AG09309 (cell line): ENCODE measurements at places on chromosomes 7 and 10.

DNA sequence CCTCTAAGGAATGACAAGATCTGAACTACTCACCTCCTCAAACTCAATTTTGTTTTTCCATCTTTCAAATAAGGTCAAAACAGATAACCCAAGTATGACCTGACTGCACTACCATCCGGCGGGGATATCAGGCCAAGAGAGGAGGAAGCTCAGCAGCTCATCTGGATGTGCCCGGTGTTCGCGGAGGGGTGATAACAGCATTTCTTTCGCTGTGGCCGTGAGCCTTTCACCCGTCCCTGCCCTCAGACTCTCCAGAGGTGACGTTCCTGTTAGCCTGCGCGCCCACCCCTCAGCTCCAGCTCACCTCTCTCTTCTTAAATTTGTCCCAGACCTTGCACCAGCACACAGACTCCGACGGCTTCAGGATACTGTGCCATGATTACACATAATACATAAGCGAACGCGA is 526 bp downstream of the ZNF248 start:
- DNase-seq, result no peak

DNA sequence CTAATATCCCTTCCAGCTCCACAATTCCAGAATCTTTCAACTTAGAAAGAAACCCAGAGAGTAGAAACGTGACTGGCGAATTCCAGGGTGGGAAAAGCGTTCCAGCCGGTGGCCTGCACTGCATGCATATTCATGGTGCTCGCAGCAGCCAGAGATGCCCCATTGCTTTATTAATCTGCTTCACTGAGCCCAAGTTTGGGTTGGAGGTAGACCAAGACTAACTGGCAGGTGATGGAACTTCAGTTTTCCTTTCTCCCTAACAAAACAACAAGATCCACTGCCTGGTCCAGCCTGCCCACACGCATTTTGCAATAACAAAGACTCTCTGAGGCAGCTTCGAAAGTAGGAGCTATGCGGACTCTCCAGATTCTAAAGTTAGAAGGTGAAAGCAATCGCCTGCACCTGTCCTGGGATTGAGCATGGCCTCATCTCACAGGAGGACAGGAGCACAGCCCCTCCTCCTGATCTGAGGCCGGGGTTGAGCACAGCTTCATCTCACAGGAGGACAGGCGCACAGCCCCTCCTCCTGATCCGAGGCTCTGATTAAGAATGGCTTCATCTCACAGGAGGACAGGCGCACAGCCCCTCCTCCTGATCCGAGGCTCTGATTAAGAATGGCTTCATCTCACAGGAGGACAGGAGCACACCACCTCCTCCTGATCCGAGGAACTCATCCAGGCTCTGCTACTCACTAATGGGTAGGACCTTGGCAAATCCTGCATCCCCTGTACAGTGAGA is 127.8 kb upstream of the LANCL2 start:
- DNase-seq, result no peak

DNA sequence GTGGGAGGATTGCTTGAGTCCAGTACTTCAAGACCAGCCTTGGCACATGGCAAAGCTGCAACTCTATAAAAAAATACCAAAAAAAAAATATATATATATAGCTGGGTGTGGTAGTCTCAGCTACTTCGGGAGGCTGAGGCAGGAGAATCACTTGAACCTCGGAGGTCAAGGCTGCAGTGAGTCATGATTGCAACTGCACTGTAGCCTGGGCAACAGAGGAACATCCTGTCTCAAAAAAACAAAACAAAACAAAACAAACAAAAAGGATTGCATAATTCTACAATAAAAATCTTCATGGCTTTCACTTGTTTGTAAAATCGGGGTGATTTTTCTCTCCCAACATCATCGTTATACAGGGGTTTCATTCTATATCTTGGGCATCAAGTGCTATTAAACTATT is 35.1 kb downstream of the GUSB start:
- DNase-seq, result no peak

DNA sequence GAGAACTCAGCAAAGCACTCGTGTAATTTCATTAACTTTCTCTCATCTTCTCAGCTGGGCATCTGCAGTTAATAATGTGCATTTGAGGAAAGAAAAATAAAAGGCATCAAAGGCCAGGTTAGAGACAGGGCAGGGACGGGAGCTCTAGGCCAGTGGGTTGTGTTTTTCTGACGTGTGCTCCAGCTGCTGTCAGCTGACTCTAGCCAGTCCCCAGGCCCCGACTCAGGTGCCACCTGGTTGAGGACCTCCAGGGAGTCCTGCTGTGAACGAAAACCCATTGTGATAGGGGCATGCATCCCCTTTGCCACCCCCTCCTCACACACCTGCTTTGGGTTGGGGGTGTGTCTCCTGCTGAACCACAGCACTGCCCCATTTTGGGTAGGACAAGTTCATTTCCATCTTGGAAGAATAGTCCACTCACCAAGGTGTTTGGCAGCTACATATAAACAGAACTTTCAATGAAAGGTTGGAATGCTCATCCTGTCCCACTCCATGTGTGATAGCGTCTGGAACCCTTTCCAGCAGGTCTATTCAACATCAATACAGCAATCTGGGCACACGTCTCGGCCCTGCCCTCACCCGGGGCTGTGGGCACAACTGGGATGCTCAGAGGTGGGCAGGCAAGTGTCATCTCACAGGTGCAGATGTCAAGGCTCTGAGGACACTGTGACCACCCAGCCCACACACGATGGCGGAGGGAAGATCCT is 146.1 kb upstream of the FAM20C start:
- no peak for DNase-seq

- DNase-seq, result no peak
These were observed 7.9 kb upstream of the SLK start for GRCh38 chr10:103958996-103959395.

DNA sequence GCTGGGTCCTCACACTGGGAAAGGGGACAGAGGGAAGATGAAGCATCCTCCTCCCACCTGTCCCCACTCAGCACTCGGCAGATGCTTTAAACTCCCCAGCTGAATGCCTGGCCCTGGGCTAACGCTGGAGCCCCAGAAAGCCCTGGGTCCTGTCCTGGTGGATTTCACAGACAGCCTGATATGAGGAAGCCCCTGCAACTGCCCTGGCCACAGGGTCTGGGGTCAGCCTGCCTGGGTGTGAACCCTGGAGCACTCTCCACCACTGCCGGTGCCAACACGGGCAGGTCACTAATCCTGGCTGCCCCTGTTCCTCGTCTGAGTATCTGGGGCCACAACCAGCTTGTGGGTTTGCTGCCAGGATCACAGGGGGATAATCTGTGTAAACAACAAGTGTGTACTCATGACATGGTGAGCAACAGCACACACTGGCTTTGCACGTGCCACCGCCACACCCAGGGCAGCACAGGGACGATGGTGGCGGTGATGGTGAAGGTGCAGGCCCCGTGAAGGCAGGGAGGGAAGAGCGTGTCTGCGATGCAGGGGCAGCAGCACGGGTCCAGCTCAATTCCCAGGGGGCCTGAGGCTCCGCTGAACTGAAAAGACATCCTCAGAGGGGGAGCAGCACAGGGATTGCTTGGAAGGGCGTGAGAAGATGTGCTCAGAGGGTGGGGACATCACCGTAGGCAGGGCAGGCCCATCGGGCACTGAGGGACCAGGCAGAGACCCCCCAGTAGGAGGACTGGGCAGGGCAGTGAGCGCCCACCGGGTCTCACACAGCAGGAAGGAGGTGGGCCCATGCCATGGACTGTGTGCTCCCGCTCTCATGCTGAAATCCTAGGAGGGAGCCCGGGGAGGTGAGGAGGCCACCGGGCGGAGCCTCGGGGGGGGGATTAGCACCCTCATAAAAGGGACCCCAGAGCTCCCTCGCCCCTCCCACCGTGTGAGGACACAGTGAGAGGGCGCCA is 238.7 kb downstream of the MAD1L1 start:
- no peak for DNase-seq

DNA sequence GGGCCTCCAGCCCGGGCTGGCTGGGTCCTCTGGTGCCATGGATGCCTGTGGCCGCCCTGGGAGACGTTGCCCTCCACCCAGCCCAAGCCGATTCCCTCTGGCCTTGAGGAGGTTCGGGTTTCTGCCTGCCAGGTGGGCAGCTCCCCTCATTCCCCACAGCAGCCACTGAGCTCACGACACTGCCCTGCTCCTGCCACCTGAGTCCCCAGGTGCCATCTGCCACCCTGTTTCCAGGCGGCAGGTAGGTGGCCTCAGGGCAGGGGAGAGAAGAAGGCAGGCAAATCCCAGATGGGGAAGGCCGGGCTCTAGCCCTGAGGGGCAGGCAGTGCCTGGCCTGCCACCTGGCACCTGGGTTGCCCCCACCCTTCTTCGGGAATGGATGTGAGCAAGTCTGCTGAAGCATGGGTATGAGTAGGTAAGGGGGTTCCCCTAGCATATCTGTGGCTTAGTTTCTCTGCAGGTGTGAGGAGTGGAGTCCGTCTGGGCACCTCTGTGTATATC is 92.2 kb upstream of the PPIF start:
- DNase-seq, result no peak

DNA sequence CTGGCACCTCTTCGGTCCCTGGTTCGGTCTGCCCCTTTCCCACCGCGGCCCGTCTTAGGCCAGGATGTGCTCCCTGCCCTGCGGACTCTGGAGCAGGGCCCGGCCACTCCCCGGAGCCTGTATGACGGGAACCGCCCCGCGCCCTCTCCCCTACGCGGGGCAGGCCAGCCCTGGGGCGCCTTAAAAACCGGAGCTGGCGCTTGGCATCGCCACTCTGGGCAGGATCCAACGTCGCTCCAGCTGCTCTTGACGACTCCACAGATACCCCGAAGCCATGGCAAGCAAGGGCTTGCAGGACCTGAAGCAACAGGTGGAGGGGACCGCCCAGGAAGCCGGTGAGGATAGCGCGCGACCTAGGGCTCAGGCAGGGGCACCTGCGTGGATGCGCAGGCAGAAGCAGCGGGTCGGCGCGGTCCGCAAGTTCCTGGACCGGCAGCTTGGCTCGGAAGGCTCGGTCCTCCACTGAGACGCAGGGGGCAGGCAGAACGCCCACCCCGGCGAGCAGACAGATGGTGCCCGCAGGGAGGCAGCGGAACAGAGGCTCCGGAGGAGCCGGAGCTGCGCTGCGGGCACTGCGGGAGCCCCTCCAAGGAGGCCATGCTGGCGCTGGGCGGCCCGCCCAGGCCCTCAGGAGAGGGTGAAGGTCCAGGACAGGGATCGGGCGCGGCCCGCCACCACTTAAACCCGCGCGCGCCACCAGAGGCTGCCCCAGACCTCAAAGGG is at the start of gene ADIRF:
TSS of gene ADIRF (plus strand) at position 212 of the 723 bp plus-strand sequence. CDS start at position 275, 63 bp downstream.
- DNase-seq, result no peak

DNA sequence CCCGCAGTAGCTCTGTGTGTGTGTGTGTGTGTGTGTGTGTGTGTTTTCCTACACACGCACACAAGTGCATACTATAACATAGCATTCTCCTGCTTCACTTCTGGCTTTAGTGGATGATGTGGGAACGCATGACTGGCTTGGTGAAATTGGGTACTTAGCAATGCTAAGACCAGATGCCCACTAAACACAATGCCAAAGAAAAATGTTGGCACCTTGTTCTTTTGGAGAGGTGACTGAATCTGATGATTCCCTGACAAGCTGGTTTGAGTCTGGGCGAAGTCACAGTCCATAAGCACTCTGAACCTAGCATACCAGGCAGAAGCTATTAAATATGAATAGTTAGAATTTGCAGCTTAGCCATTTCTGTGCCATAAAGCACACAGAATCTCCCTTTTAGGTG is 68.0 kb upstream of the CDCA7L start:
- no peak for DNase-seq

DNA sequence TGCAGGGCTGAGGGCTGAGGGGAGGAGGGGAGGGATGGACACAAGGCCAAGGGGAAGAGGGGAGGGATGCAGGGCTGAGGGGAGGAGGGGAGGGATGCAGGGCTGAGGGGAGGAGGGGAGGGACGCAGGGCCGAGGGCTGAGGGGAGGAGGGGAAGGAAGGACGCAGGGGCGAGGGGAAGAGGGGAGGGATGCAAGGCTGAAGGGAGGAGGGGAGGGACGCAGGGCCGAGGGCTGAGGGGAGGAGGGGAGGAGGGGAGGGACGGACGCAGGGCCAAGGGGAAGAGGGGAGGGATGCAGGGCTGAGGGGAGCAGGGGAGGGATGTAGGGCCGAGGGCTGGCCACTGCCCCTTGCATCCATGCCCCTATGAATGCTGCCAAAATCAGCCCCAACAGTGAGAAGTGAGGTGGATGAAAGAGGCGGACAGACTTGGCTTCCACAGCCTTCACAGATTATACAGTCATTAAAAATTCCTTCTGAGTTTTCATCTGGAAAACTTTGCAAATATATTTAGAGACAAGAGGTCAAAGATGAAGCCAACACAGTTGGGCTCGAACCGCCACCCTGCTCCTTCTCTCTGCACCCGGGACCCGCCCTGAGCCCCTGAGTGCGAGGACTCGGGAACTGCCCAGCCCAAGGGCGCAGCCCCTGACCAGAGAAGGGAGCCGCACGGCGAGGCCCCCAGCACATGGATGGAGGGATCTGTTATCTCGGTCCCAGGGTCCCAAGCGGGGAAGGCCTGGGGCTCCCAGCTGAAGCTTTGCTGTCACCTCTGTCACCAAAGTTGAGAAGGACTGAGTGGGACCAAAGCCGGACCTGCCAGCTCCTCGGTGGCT is 65.8 kb downstream of the DIP2C start:
- no peak for DNase-seq

GRCh38 chr7:83119494-83119893 is 43.2 kb downstream of the PCLO start:
- no peak for DNase-seq

DNA sequence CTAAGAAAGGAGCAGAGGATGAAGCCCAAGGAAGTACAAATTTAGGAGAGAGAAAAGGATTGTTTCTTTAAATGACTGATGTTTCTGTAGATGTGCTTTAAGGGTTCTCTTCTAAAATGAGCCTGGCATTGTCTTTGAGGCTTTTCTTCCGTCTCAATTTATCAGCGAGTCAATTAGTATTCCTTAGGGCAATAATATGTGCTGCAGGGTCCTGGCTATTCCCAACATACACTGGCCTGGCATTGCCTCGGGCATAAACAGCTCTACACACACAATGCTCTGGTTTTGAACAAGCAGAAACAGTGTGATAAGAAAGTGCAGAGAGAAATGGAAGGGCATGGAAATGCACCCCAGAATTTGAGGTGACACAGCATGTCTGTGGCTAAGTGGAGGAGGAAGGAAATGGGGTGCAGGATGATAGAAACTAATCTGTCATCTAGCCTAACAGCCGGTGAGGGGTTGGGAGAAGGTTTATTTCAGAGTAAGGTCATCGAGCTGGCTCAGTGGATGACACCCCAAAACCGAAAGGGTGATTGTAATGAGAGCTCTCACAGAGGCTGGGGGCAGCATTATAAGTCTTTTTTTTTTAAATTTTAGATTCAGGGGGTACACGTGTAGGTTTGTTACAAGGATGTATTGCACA is 67.5 kb upstream of the ARHGAP21 start:
- DNase-seq, result no peak

DNA sequence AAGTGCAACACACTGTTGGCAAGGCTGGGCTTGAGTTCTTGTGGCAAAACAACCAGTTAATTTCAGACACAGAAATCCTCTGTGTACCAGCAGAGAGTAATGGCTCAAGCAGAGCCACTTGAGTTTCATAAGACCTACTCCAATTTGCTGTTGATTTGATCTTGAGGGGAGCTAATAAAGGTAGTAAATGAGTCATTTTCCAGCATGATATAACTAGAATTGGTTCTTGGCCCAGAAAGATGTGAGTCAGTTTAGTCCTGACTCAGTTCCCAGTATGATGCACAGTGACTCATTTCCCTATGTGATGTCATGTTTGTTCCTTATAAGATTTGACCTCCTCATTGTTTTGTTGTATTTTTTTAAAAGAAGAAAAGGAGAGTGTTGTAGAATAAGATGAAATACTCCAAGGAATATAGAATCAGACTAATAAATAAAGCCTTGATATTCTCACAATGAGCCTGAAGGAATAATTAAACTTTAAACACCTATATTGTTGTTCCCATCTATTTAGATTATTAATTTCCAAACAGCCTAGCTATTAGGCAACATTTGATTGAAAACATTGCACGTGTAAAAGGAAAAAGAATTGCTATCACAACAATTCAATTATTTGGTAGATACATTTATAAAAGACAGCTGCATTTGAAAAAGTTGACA is 186.2 kb downstream of the REEP3 start:
- peak; percentile 98 for DNase-seq
